ENCODE measurements at places on chromosomes 3 and 15.

DNA sequence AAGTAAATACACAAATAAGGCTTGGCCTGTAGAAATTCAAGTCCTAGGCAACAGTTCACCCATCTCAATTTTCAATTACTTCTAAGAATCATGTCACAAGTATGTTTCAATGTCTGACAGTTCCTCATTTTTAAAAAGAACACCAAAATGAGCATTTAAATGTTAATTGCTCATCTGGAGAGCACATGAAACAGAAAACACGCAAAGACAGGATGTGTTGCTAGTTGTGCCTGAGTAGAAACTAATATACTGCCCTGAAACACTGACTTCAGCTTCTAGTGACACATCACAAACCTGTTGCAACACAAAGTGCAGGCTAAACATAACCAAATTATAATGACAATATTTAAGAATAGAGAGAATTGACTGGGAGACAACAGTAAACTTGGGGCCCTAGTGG, 167.3 kb upstream of the THBS1 start:
- H3K36me3 ChIP-seq, result no peaks in the 10 kb centered on the region
- no peak overlapping the region for H3K4me3 ChIP-seq
- H3K27ac ChIP-seq, result no peak overlapping the region
- H3K4me1 ChIP-seq, result peaks cover 11% of the 10 kb centered on the region
- peaks cover 56% of the 10 kb centered on the region for H3K27me3 ChIP-seq
- no peak for DNase-seq

DNA sequence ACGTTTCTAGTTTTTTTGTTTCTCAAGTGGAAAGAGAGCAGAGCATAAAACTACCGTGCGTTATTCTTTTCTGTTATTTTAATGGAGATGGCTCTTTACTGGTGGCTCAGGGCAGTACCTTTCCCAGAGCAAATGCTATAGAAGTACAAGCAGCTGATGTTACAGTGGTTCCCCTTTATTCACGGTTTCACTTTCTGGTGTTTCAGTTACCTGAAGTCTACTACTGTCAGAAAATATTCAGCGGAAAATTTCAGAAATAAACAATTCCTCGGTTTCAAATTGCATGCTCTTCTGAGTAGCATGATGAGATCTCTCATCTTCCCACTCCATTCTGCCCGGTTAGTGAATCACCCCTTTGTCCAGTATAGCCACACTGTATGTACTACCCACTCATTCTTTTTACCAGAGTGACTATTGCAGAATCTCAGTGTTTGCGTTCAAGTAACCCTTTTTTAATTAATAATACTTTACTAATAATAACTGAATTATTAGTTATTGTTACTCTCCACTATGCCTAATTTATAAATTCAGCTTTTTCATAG, 597.5 kb upstream of the ROBO2 start:
- DNase-seq, result no peak
- H3K36me3 ChIP-seq, result no peaks in the 10 kb centered on the region
- H3K27ac ChIP-seq, result no peak overlapping the region
- no peaks in the 10 kb centered on the region for H3K4me1 ChIP-seq

- no peak for DNase-seq
- H3K27me3 ChIP-seq, result no peaks in the 10 kb centered on the region
- H3K36me3 ChIP-seq, result peaks cover 49% of the 10 kb centered on the region
- H3K27ac ChIP-seq, result no peak overlapping the region
Measured at GRCh38 chr3:4398120-4398940, 68.7 kb downstream of the SUMF1 start.

DNA sequence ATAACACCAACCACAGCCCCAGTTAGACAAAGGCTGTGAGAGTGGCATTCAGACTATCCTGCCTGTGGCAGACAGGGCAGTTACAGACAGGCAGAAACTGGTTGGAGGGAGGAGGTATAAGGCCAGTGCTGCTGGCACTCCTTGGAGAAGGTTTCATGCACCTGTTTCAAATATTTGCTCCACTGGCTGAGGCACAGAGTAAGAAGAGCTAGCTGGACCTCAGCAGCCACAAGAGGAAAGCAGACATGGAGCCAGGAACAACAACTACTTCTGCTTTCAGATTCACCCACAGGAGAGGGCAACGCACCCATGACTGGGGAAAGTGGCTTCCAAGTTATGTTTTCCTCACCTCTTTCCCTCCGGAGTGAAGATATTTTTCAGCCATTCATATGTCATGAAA, 11.5 kb upstream of the PRKAR2A start:
- H3K27ac ChIP-seq, result no peak overlapping the region
- peaks cover 28% of the 10 kb centered on the region for H3K36me3 ChIP-seq
- no peaks in the 10 kb centered on the region for H3K27me3 ChIP-seq
- DNase-seq, result no peak

DNA sequence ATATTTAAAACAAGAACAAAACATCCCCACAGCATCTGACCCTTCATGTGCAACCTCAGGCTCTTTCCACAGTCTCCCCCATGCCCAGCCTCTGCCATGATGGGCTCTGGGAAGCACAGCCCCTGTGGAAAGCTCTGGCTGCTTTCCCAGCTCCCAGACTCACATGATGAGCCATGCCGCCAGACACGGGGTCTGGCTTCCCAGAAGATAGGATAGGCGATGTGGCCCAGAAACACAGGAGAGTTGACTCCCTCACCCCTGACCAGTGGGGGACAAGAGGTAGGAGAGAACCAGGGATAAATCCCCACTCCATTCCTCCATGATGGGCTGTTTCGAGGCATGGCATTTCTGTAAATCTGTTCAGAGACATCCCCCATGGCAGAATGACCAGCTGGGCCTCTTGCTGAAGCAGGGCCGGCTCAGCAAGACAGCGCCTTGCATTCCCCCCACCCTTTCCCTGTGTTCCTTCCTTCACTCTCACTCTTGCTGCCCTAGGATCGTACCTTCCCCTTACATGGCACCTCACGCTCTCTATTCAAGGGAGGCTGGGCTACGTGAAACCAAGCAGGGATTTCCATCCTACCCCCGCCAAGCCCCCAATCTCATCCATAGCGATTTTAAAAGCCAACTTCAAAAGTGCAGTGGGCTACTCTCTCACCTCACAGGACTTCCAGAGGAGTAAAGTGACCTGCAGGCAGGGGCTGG, 192.4 kb downstream of the ABHD5 start:
- H3K27ac ChIP-seq, result no peak overlapping the region
- H3K4me3 ChIP-seq, result no peak overlapping the region
- DNase-seq, result peak; percentile 11
- H3K36me3 ChIP-seq, result no peaks in the 10 kb centered on the region

DNA sequence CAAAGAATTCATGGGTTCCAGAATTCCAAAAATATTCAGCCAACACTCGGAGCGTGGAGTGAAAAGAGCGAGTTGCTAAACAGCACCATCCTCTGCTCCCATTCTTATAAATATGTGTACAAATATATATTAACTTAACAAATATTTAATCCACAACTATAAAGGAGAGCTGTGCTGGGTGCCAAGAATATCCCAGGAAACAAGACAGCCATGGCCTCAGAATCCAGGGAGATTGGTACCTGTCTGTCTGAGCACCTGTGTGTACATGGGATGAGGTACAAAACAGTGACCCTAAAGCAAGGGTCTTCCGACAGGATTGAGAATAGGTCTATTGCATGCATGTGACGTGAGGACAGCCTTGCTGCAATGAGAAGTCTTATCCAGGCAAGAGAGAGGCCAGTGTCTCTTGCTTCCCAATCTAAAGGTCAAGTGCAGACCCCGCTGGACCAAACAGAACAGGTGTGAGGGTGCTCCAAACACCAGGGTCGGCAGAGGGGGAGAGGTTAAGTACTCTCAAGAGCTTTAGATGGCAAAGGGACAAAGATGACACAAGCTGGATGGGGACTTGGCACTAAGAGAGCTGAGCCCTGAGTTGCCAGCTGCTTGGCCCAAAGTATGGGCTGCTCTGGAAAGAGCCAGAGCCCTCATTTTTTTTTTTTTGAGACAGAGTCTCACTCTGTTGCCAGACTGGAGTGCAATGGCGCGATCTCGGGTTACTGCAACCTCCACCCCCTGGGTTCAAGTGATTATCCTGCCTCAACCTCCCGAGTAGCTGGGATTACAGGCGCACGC, 36.2 kb downstream of the HOMER2 start:
- H3K4me3 ChIP-seq, result no peak overlapping the region
- H3K4me1 ChIP-seq, result no peaks in the 10 kb centered on the region
- no peak overlapping the region for H3K27ac ChIP-seq
- no peaks in the 10 kb centered on the region for H3K36me3 ChIP-seq
- H3K27me3 ChIP-seq, result peaks cover 9% of the 10 kb centered on the region

- no peak overlapping the region for H3K27ac ChIP-seq
- H3K4me1 ChIP-seq, result peaks cover 5% of the 10 kb centered on the region
- no peak for DNase-seq
- H3K27me3 ChIP-seq, result no peaks in the 10 kb centered on the region
- no peaks in the 10 kb centered on the region for H3K36me3 ChIP-seq
Measured at GRCh38 chr3:5238545-5238944, 51.0 kb downstream of the EDEM1 start.

All from activated CD4-positive, alpha-beta memory T cell treated with anti-CD3 and anti-CD28 coated beads, Interleukin-2, amount 10 ng/mL, durations not matched to agents 7 days and 5 days (primary cell).